ENCODE measurements at places on chromosomes 2 and 18. TPM values are rescaled to one million over a fixed set of nuclear protein-coding genes. Genes with fewer than 3 reads are reported as not detected.
A peak's percentile ranks its signal among the peaks of the same experiment; 100 is the strongest.

DNA sequence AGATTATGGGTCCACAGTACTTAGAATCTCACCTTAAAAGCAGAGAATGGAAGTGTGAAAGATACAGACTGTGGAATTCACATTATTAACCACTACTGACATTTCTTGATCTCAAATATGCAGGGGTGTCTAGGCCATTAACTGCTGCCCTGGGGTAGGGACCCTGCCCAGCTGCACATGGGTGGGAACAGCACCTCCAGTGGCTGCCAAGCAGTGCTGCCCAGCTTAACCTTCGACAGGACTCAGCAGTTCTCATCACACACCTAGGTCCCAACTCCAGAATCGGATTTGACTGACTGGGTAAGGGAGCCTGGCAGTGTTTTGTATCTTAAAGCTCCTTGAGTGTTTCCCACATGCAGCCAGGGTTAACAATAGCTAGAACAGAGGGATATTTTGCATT is 14.9 kb downstream of the ERFE start:
- H3K36me3 ChIP-seq: peaks cover 86% of the 10 kb centered on the region
- H3K27me3 ChIP-seq: no peaks in the 10 kb centered on the region
- no peak for DNase-seq
- no peaks in the 10 kb centered on the region for H3K4me1 ChIP-seq
- H3K4me3 ChIP-seq: no peak overlapping the region
- no peak overlapping the region for H3K27ac ChIP-seq

DNA sequence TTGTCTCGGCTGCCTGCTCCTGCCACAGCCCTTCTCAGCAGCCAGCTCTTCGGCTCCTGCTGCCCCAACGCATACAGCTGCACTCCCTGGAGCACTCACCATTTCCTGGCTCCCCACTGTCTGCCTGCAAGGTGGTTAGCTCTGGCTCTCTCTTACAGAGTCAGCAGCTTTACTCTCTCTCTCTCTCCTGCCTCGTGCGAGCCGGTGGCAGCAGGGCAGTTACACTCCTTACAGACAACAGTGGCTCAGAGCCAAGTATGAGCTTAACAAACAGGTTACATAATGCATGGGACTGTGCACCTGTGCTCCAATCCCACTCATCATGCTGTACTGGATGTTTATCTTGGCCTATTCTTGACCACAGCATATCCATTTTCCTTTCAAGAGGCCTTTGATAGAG is 47.4 kb upstream of the DNAJC10 start:
- no peak overlapping the region for H3K4me3 ChIP-seq
- no peaks in the 10 kb centered on the region for H3K27me3 ChIP-seq
- no peaks in the 10 kb centered on the region for H3K36me3 ChIP-seq

Gene DSC2
- total RNA-seq: 54.9 TPM

- H3K4me3 ChIP-seq: peak overlapping the region; percentile 32
- H3K36me3 ChIP-seq: no peaks in the 10 kb centered on the region
- peaks cover 31% of the 10 kb centered on the region for H3K4me1 ChIP-seq
- no peak for DNase-seq
Observed at GRCh38 chr2:219126555-219126954, 34.1 kb downstream of the NHEJ1 start.

- no peaks in the 10 kb centered on the region for H3K27me3 ChIP-seq
- no peak overlapping the region for H3K27ac ChIP-seq
- H3K36me3 ChIP-seq: no peaks in the 10 kb centered on the region
- no peak for DNase-seq
Observed at GRCh38 chr2:188835006-188835405, 139.2 kb upstream of the COL3A1 start.

DNA sequence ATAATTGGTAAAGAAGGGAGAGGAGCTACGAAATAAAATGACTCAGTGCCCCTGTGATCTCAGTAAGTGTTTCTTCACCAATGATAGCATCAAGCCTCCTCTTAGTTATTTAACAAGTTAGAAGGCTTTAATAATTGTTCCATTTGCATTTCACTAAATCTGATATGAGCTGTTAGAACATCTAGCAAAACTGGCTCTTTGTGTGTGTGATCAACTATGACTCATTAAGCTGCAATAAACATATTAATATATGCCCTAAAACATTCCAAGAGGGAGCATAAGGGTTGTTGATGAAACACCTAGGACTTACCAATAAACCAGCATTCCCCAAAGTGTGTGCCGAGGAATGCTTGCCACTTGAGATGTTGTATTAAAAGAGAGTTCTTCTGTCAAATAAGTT is 115.2 kb downstream of the OSBPL6 start:
- H3K36me3 ChIP-seq: no peaks in the 10 kb centered on the region
- no peaks in the 10 kb centered on the region for H3K27me3 ChIP-seq
- DNase-seq: no peak
- no peak overlapping the region for H3K4me3 ChIP-seq

Gene AKAIN1
- total RNA-seq: not detected

DNA sequence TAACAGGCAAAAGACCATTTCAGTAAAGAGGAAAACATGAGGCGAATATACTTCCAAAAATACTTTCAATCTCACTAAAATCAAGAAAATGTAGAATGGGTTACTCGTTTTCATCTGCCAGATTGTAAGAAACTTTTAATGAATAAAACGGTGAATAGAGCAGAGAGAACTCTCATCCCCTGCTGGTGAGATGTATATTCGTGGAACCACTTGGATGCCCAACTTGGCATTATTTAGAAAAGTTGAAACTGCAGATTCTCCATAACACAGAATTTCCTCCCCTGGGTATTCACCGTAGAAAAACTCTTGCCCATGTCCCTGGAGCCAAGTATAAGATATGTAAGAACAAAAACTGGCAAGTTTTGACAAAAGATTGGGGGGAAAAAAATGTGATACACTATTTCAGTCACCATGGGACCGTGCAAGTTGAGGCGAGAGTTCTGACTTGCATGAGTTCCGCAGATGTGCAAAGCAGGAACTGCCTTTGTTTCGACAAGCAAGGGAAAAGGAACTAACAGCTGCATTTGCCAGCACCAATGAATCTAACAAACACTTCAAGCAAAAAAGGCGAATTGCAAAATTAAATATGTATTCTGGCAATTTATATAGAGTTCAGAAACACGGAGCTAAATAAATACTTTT is 14.8 kb downstream of the TIMM21 start:
- no peaks in the 10 kb centered on the region for H3K27me3 ChIP-seq
- H3K36me3 ChIP-seq: peaks cover 28% of the 10 kb centered on the region
- H3K4me3 ChIP-seq: no peak overlapping the region
- DNase-seq: no peak
- no peaks in the 10 kb centered on the region for H3K4me1 ChIP-seq

- peaks cover 12% of the 10 kb centered on the region for H3K27me3 ChIP-seq
- no peak overlapping the region for H3K4me3 ChIP-seq
- no peak for DNase-seq
- H3K36me3 ChIP-seq: no peaks in the 10 kb centered on the region
- no peak overlapping the region for H3K27ac ChIP-seq
- H3K4me1 ChIP-seq: peaks cover 4% of the 10 kb centered on the region
Observed at GRCh38 chr2:149371476-149371875, 41.1 kb downstream of the LYPD6 start.

Gene RAB6C
- 0.24 TPM for total RNA-seq

DNA sequence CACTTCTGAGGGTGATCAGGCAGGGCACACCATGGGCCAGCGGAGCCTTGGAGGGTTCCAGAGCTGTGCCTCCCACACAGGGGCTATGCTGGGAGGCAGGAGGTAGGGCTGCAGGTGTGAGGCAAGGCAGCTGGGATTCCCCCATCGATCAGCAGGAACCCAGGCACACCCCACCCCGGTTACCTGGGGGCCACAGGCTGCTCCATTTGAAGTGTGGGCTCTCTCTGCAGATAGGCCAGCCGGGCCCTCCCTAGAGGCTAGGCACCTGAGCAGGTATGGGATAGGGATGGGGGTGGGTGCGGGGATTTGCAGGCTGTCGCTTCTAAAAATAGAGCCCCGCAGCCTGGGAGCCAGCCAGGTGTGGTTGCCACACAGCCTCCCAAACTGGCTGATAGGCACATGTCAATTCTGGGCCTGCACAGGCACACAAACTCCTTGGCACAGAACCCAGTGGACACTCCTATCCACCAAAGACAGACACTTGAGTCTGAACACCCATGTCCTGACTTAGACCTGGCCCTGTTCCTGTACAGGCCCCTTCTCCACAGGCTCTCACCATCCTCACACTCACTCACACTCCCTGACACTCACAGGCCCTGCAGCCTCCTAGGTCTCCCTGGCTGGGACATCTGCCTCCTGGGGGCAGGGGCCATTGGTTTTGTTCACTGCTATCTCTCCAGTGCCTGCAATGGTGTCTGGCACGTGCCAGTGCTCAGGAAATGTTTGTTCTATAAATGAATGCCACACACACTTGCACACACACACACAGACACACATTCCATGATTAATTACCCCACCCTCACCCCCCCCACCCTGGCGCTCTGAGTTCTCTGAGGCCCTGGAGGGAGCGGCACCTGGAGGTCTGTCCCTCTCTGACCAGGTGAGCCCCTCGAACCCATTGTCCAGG is 73.4 kb downstream of the ZFP36L2 start:
- no peak overlapping the region for H3K27ac ChIP-seq
- no peak overlapping the region for H3K4me3 ChIP-seq
- H3K36me3 ChIP-seq: no peaks in the 10 kb centered on the region

Gene FKBP1B
- total RNA-seq: 39.0 TPM

Gene ALLC
- not detected for total RNA-seq

DNA sequence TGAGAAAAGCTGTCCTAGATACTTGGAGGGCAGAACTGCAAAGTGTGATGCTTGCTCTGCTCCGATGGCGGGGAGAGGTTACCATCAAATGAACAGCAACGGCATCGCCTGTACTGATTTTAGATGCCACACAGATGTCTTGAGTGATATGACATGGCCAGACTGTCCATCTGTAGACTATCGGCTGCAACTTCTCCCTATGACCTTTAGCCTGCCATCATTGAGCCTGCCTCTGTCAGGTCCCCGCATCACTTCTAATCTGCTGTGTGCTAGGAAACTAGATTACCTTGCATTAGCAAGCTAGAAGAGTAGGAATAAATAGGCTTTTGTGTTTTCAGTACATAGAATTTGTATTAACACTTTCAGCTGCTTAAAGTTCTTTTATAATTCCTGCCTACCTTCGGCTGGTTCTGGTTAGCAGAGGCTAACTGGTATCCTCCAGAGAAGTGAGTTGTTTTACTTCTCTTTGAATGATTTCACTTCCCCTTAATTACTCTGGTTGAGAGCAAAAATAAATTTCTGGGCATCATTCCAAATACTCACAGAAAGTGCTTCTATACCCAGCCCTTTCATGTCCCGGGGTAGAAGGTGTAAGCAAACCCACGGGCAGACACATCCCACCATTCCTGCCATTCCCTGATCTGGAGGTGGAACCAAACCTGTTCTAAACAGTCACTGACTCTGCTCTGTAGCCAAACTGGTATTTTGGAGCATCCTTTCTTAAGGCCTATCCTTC is 24.0 kb downstream of the GAREM2 start:
- H3K4me3 ChIP-seq: no peak overlapping the region
- H3K27me3 ChIP-seq: no peaks in the 10 kb centered on the region
- H3K36me3 ChIP-seq: peaks cover 85% of the 10 kb centered on the region
- no peak overlapping the region for H3K27ac ChIP-seq
- H3K4me1 ChIP-seq: peaks cover 16% of the 10 kb centered on the region

GRCh38 chr2:232505856-232506255 is 14.3 kb upstream of the PRSS56 start:
- H3K4me1 ChIP-seq: peaks cover 3% of the 10 kb centered on the region
- no peak overlapping the region for H3K27ac ChIP-seq
- H3K27me3 ChIP-seq: peaks cover 58% of the 10 kb centered on the region
- DNase-seq: peak; percentile 69
- H3K36me3 ChIP-seq: no peaks in the 10 kb centered on the region

DNA sequence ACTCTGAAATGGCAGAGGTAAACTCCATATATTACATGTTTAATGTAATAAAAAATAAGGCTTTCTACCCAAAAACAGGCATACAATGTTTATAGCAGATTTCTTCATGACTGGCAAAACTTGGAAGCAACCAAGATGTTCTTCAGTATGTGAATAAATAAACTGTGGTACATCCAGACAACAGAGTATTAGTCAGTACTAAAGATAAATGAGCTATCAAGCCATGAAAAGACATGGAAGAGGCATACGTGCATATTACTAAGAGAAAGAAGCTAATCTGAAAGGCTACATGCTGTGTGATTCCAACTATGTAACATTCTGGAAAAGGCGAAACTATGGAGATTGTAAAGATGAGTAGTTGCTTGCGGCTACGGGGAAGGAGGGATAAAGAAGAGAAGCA is 97.4 kb downstream of the OSR1 start:
- H3K4me3 ChIP-seq: no peak overlapping the region
- no peaks in the 10 kb centered on the region for H3K27me3 ChIP-seq
- no peaks in the 10 kb centered on the region for H3K4me1 ChIP-seq
- H3K36me3 ChIP-seq: no peaks in the 10 kb centered on the region
- no peak for DNase-seq

Gene DSG3
- not detected for total RNA-seq

GRCh38 chr18:57705832-57706595 is 84.4 kb upstream of the NARS1 start:
- no peak for DNase-seq
- no peak overlapping the region for H3K27ac ChIP-seq
- H3K4me1 ChIP-seq: no peaks in the 10 kb centered on the region
- H3K36me3 ChIP-seq: no peaks in the 10 kb centered on the region

- no peak overlapping the region for H3K4me3 ChIP-seq
- H3K4me1 ChIP-seq: no peaks in the 10 kb centered on the region
- peaks cover 57% of the 10 kb centered on the region for H3K36me3 ChIP-seq
- no peak for DNase-seq
- no peak overlapping the region for H3K27ac ChIP-seq
- no peaks in the 10 kb centered on the region for H3K27me3 ChIP-seq
Observed at GRCh38 chr2:158677542-158677941, 117.6 kb upstream of the DAPL1 start.

- H3K27me3 ChIP-seq: no peaks in the 10 kb centered on the region
- H3K4me3 ChIP-seq: peak overlapping the region; percentile 6
- H3K4me1 ChIP-seq: peaks cover 10% of the 10 kb centered on the region
Observed at GRCh38 chr2:76268484-76268883, 557.8 kb upstream of the GCFC2 start.

Gene ANKRD44
- 6.2 TPM for total RNA-seq

GRCh38 chr18:1564793-1565192 is 660.1 kb downstream of the ADCYAP1 start:
- H3K4me3 ChIP-seq: no peak overlapping the region
- H3K4me1 ChIP-seq: no peaks in the 10 kb centered on the region
- H3K27me3 ChIP-seq: no peaks in the 10 kb centered on the region

DNA sequence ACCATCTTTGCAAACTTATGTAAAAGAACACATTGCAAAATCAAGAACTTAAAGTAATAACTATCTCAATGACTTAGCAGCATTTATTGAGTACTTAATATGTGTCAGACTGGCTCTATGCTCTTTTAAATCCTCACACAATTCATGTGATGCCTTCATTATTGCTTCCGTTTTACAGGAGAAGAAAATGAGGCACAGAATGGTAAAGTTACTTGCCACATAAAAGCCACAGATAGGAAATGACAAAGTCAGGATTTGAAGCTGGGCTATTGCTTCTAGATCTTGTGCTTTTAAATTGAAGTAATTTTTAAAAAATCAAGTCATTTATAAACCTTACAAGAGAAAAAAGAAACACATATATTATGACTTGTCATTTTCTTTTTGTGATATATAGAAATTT is 174.2 kb downstream of the WDR7 start:
- DNase-seq: no peak
- H3K4me1 ChIP-seq: no peaks in the 10 kb centered on the region
- H3K4me3 ChIP-seq: no peak overlapping the region
- H3K27ac ChIP-seq: no peak overlapping the region
- no peaks in the 10 kb centered on the region for H3K36me3 ChIP-seq
